ENCODE measurements at places on chromosomes 5 and 9.

DNA sequence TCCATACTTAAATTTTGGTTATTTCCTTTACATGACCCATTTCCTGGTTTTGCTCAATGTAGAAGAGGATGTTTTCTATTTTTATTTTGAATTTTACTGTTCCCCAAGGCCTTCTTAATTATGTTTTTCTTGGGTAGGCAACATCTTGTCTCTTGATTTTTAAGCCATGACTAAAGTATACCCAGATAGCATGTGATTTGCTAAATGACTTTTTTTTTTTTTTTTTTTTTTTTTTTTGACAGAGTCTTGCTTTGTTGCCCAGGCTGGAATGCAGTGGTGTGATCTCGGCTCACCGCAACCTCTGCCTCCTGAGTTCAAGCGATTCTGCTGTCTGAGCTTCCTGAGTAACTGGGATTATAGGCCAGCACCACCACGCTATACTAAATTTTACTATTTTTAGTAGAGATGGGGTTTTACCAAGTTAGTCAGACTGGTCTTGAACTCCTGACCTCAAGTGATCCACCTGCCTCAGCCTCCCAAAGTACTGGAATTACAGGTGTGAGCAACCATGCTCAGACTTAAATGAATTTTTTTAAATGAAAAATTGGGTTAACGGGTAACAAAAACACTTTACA is 198.6 kb upstream of the DAB2 start:
- no peak overlapping the region for H3K27ac ChIP-seq
- H3K27me3 ChIP-seq = no peaks in the 10 kb centered on the region
- no peak overlapping the region for H3K4me3 ChIP-seq
- H3K4me1 ChIP-seq = peaks cover 8% of the 10 kb centered on the region

DNA sequence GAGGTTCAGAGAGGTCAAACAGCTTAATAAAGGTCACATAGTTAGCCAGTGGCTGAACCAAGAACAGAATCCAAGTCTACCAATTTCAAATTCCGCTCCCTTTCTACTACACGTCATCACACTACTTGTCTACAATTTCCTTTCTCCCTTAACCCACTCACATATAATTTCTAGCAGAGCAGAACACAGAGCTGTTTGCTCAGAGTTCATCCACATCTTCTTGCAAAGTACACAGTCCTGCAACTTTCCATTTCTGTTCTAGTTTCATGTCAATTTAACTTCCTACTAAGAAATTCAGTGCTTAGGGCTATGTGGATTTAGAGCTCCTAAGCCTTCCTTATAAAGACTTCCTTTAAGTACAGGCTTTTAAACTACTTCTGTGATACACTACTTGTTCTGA is 61.3 kb downstream of the MEGF9 start:
- H3K27me3 ChIP-seq = no peaks in the 10 kb centered on the region
- no peak overlapping the region for H3K4me3 ChIP-seq
- H3K27ac ChIP-seq = no peak overlapping the region

- H3K27ac ChIP-seq = no peak overlapping the region
- no peak overlapping the region for H3K4me3 ChIP-seq
- H3K36me3 ChIP-seq = no peaks in the 10 kb centered on the region
Measured at GRCh38 chr9:118631956-118632355, 737.3 kb downstream of the BRINP1 start.

GRCh38 chr5:68757626-68758212 is 336.1 kb upstream of the SLC30A5 start:
- peaks cover 18% of the 10 kb centered on the region for H3K27me3 ChIP-seq
- no peak overlapping the region for H3K4me3 ChIP-seq
- no peaks in the 10 kb centered on the region for H3K4me1 ChIP-seq
- DNase-seq = no peak
- no peak overlapping the region for H3K27ac ChIP-seq
- no peaks in the 10 kb centered on the region for H3K36me3 ChIP-seq

Measured in keratinocyte (primary cell).